ENCODE measurements at places on chromosomes 12 and 14. TPM values are rescaled to one million over a fixed set of nuclear protein-coding genes. Genes with fewer than 3 reads are reported as not detected.

The CACNA2D4 gene
- total RNA-seq, result 0.28 TPM

The RIMBP2 gene
- not detected for total RNA-seq

The SERPINA12 gene
- total RNA-seq, result not detected

The CRACR2A gene
- 0.54 TPM for total RNA-seq

The SLCO1C1 gene
- total RNA-seq, result not detected

The SLC6A13 gene
- total RNA-seq, result 0.28 TPM

The HCAR1 gene
- not detected for total RNA-seq

The DBX2 gene
- total RNA-seq, result not detected

The EIF2S3B gene
- total RNA-seq, result 6.8 TPM

The TAS2R30 gene
- 7.2 TPM for total RNA-seq

The P3H3 gene
- 27.8 TPM for total RNA-seq

The FLRT2 gene
- total RNA-seq, result 11.1 TPM

The NUDT4 gene
- 61.9 TPM for total RNA-seq

The SIRT4 gene
- 2.0 TPM for total RNA-seq

The LTB4R gene
- 0.18 TPM for total RNA-seq

The SERPINA10 gene
- total RNA-seq, result not detected

The CCDC38 gene
- not detected for total RNA-seq

The LTBP2 gene
- total RNA-seq, result 26.7 TPM

The EMP1 gene
- 570 TPM for total RNA-seq

The RPL10L gene
- total RNA-seq, result not detected

The GPR135 gene
- 1.3 TPM for total RNA-seq

The SLC22A17 gene
- total RNA-seq, result 6.4 TPM

The KRT3 gene
- not detected for total RNA-seq

Measured in IMR-90 (cell line).